ENCODE measurements at places on chromosomes 1 and 21.

- DNase-seq, result no peak
Observed at GRCh38 chr1:39352881-39353280, 138.6 kb upstream of the BMP8A start.

DNA sequence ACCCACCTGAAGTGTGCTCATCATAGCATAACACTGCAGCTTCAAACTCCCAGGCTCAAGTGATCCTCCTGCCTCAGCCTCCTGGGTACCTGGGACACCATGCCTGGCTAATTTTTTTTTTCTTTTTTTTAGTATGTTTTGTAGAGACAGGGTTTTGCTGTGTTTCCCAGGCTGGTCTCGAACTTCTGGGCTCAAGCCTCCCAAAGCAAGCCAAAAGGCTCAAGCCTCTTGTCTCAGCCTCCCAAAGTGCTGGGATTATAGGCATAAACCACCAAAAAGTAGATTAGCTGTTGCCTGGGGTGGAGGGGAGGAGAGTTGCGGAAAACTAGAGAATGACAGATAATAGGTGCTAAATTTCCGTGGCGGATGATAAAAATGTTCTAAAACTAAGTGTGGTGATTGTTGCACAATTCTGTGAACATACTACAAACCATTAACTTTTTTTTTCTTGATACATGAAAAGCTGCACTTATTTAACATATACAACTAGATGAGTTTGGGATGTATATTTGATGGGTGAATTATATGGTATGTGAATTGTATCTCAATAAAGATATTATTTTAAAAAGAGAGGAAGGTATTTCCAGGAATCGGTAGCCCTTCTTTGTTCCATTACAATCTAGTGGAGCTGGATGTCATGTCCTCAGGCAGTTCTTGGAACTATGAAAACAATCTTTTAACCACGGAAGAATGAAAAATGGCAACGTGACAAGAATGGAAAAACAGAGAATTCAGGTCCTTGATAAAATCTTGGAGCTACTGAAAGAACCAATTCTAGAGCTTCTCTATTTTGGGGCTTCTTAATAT, 27.3 kb upstream of the MED18 start:
- DNase-seq, result no peak

DNA sequence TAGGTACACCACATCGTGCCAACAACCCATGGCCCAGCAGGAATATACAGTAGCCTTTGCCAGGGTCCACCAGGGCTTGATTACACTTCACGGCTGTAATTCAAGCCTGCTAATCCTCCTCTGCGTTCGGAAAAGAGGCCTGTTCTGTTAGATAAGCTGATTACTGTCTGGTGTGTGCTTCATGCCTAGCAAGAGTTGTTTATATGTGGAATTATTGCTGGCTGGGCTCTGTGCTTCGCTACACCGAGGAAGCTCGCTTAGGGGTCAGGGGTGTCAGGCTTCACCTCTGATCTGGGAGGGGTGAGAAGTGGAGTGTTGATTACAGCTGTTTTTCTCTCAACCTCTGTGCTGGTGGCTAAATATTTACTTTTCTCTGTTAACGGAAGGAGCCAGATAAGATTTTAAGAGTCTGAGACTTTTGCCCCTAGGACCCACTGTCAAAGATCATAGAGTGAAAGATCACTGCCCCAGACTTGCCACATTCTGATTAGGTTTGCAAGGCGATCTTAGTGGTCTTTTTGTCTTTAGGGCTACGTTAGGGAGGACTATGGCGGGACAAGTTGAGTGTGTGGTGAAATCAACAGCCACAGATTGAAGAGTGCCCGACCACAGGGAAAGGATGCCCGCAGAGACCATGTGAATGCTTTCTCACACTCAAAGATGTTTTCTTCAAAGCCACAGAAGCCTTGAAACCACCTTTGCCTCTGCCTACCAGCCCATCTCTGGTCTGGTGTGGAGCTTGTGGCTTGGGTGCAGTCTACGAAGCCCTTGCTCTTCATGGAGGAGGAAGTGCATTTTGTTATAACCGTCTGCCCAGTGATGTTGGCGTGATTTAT, 216.1 kb downstream of the PBX1 start:
- peak; percentile 44 for DNase-seq

DNA sequence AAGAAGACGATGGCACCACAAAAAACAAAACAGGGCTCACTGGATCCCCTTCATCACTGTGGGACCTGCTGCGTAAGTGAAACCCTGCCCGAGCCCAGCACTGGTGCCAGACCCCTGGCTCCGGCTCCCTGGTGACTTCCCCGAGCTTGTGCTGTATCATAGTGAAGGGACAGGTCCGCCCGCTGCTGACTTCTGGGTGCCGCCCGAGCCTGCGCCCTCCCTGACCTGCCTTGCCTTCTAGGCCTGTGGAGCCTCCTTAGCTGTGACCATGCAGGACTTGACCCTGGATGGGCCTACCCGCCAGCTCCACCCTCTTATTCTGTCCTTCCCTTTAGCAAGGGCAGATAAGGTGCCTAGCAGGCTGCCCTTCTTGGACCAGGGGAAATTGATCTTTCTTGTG, 7.9 kb downstream of the TEX35 start:
- DNase-seq, result no peak

DNA sequence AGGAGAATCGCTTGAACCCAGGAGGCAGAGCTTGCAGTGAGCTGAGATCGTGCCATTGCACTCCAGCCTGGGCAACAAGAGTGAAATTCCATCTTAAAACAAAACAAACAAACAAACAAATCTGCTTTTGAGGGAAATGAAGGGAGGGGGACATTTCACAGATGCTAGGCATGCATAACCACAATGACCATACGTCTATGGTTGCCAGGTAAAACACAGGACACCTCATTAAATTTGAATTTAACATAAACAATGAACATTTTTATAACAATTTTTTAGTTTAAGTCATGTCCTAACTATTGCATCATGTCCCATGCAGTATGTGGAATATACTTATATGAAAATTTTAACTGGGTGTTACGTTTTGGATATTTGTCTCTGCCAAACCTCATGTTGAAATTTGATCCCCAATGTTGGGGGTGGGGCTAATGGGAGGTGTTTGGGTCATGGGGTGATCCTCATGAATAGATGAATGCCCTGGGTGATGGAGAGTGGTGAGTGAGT, 31.0 kb upstream of the ZBTB18 start:
- no peak for DNase-seq

DNA sequence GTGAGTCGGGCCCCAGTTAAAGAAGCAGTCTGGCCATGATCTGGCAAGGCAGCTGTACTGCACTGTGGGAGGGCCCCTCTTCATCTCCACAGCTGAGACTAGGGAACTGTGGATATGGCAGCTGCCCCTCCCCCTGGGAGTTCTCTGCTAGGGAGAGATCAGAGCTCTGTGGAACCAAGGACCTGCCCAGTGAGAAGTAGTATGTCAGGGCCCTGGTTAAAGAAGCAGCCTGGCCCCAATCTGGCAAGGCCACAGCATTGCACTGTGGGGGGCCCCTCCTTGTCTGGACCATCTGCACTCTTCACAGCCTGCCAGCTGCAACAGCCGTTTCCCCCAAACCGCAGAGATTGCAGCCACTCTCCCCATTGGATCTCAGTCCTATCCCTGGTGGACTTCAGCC, 208.5 kb downstream of the DNAH14 start:
- no peak for DNase-seq

DNA sequence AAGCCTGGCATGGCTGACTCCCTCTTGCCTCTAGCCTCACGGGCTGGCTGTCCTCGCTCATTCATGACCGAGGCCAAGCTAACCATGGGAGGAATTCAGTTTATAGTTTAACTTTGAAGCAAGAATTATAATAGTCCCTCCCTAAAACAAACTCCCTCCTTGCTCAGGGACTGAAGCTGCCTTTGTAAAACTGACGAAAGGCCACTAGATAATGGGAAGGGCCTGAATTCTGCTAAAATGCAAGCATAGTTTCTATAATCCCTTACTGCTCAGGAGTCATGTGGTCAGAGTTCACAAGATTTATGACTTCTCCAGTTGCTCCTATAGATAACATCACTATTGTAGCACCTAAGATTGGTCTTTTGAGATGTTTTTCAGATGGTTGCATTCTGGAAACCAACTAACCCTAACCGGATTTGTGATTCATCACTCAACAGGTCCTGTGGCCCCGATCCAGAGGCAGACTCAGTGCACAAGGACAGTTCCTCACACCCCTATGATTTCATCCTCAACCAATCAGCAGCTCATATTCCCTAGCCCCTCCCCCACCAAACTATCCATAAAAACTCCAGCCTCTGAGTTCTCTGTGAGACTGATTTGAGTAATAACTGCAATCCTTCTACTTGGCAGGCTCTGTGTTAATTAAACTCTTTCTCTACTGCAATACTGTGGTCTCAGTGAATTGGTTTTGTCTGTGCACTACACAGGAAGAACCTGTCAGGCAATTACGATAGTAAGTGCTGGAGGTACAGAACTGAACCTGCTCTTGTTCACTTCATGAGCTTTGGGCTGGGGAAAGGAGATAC, 26.4 kb downstream of the HHIPL2 start:
- DNase-seq, result peak; percentile 62

- no peak for DNase-seq
Observed at GRCh38 chr1:220893701-220894024, 14.4 kb downstream of the HLX start.

- no peak for DNase-seq
Observed at GRCh38 chr21:27110956-27111355, 144.1 kb upstream of the ADAMTS5 start.

- no peak for DNase-seq
Observed at GRCh38 chr1:74593887-74594866, 79.4 kb downstream of the ERICH3 start.

GRCh38 chr1:20472860-20473711, 12.9 kb downstream of the CAMK2N1 start:
- no peak for DNase-seq

GRCh38 chr1:206930210-206930798, 8.6 kb upstream of the FCMR start:
- no peak for DNase-seq

- no peak for DNase-seq
Observed at GRCh38 chr21:28344985-28345384, 647.7 kb downstream of the LTN1 start.

- DNase-seq, result no peak
Observed at GRCh38 chr1:26991310-26992116, 2.0 kb upstream of the TRNP1 start.

- DNase-seq, result no peak
Observed at GRCh38 chr21:17658931-17659330, 46.2 kb upstream of the BTG3 start.

DNA sequence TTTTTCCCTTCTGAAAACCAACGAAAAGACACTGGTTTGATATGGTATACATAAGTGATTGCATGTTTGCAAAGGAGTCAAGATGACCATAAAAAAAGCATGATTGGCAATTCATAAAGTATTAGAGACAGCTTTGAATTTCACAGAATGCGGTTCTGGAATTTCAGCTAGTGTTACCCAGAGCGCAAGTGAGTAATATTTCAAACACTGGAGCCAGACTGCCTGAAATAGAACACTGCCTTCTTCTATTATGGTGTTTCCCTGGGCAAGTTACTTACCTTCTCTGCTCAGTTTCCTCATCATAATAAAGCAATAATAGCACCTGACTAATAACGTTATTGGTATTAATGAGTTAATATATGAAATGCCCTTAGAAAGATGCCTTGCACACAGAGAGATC, 54.7 kb downstream of the NEGR1 start:
- DNase-seq, result no peak

- no peak for DNase-seq
Observed at GRCh38 chr1:86296305-86297205, 99.6 kb downstream of the ODF2L start.

GRCh38 chr1:94862718-94863117, 42.6 kb downstream of the SLC44A3 start:
- no peak for DNase-seq

- no peak for DNase-seq
Observed at GRCh38 chr1:16367968-16368890, 1.2 kb downstream of the SZRD1 start.

GRCh38 chr21:41641821-41642701, 124.8 kb downstream of the RIPK4 start:
- no peak for DNase-seq

GRCh38 chr1:92500552-92500951, 13.8 kb upstream of the GFI1 start:
- no peak for DNase-seq

- DNase-seq, result no peak
Observed at GRCh38 chr1:110581682-110582145, 24.4 kb downstream of the KCNA2 start.

DNA sequence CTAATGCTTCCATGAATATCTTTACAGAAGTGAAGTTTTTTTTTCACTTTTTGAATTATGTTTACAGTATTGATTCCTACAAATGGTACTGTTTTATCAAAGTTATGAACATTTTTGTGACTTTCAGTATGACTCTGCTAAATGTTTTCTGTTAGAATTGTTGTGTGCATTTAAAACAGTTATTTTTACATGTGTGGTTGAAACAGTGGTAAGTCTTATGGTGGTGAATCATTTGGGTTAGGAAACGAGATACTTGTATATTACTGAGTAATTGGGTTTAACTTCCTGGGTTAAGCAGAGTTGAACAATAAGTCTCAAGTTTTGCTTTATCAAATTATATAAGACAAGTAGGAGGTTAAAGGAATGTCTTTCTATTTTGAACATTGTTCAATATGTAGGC, 66.8 kb downstream of the VPS13D start:
- no peak for DNase-seq

- DNase-seq, result no peak
Observed at GRCh38 chr1:237386362-237387143, 344.6 kb downstream of the RYR2 start.

DNA sequence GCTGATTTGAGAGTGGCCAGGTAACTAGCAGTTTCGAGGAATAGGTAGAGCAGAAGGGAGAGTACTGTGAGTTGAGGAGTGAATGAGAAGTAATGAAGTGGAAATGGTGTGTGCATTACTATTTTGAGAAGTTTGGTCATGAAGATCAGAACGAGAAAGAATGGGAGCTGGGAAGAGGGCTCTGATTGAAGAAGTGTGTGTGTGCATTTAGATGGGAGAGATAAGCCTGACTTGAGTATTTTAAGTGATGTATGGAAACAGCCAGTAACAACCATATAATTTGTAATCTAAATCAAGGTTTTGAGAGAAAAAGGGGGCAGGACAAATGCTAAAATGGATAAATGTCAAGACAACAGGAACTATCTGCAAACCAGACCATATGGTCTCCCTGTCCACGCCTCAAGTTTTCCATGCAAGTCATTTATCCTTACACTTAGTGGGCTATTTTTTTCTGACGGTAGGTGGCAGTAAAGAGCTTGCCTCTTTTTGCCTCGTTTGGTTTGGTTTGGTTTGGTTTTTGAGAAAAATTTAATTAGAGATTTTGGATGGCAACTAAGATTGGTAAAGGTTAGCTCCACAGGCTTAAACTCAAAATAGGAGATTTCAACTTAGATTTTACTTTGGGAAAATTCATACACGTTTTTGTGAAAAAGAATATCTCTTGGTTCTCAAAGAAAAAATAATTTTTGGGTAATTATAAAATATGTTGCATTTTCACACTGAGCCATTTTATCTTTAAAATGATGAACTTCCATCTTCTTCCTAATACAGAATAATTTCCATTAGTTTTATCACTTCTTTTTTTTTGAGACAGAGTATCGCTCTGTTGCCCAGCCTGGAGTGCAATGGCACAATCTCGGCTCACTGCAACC, 9.5 kb upstream of the B3GALNT2 start:
- no peak for DNase-seq
